Spleen (tissue), 13 donors: ENCODE measurements at places on chromosomes 6 and 20. TPM values are rescaled to one million over a fixed set of nuclear protein-coding genes. Genes with fewer than 3 reads are reported as not detected.

DNA sequence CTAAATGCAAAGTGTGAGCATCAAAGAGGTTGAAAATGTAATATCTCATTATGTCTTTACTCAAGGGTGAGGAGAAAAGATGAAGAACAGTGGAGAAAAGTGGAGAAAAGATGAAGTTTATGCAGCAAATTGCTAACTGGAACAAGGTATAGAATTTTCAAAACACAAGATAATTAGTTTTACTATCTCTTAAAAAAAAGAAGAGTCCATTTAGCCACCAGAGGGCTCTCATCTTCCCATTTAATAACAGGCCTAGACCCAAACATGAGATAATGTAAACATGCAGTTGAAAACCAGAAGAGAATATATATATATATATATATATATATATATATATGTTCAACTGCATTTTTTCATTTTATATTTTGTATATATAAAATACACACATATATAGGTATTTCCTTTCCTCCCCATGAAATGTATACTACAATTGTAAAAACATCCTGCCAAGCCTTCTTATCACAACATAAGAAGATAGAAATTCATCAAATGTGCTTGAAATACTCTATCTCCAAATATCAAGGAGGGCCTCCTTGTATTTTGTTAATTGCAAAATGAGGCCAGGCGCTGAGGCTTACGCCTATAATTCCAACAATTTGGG lies 78.4 kb downstream of the ADTRP start:
- no peaks in the 10 kb centered on the region for H3K36me3 ChIP-seq
- H3K4me1 ChIP-seq, result no peaks in the 10 kb centered on the region
- no peak overlapping the region for H3K4me3 ChIP-seq
- no peaks in the 10 kb centered on the region for H3K27me3 ChIP-seq

- H3K4me1 ChIP-seq, result no peaks in the 10 kb centered on the region
- H3K4me3 ChIP-seq, result no peak overlapping the region
- DNase-seq, result no peak
- H3K27me3 ChIP-seq, result no peaks in the 10 kb centered on the region
- no peak overlapping the region for H3K27ac ChIP-seq
- H3K36me3 ChIP-seq, result no peaks in the 10 kb centered on the region
Observed at GRCh38 chr20:58097429-58097828, 131.0 kb downstream of the ANKRD60 start.

Gene LINC00237
- not detected for total RNA-seq

DNA sequence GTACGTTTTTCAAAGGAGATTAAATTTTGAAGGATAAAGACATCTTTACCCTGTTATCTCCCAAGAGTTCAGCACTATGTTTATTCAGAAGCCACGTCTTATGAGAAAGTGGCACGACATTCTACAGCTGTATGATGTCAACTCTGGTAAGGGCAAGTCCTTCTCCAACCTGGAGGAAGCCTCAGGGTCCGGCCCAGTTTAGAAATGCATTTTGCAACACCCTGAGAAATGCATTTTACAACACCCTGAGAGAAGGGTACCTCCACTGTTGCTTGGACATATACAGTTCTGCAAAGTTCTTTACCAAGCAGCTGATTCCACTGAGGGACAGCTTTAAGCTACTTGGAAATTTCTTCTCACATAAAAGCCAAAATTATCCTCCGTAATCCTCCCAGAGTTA lies 17.5 kb downstream of the NAPB start:
- no peak overlapping the region for H3K27ac ChIP-seq
- no peaks in the 10 kb centered on the region for H3K4me1 ChIP-seq
- H3K36me3 ChIP-seq, result no peaks in the 10 kb centered on the region
- no peak for DNase-seq

Gene NKAPL
- 1.4 TPM for total RNA-seq

Gene LTB
- 183 TPM for total RNA-seq

- H3K4me3 ChIP-seq, result no peak overlapping the region
- H3K4me1 ChIP-seq, result peaks cover 10% of the 10 kb centered on the region
- no peak overlapping the region for H3K27ac ChIP-seq
- H3K36me3 ChIP-seq, result no peaks in the 10 kb centered on the region
- H3K27me3 ChIP-seq, result no peaks in the 10 kb centered on the region
Observed at GRCh38 chr6:36169023-36170007, 27.2 kb upstream of the BRPF3 start.

DNA sequence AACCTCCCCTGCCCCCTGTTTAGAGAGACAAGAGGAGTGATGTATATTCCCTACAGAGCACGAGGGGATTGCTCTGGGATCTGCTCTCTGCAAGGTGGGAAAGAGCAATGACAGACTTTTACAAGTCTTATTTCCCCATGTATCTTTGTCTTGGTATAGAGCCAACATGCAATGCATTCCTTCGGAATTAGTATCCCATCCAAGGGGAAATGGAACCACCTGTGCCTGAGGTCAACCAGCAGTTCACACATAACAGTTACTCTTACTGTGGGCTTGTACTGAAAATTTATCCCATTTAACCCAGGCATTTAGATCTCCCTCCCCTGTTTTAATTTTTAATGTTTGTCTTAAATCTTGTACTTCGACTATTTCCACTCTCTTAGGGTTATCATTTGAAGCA lies 250.4 kb downstream of the C6orf118 start:
- H3K27ac ChIP-seq, result no peak overlapping the region
- no peak for DNase-seq
- no peaks in the 10 kb centered on the region for H3K36me3 ChIP-seq
- H3K4me3 ChIP-seq, result no peak overlapping the region
- H3K27me3 ChIP-seq, result no peaks in the 10 kb centered on the region

GRCh38 chr20:23776067-23776771 lies 25.5 kb upstream of the CST1 start:
- no peaks in the 10 kb centered on the region for H3K4me1 ChIP-seq
- no peak for DNase-seq
- H3K27me3 ChIP-seq, result no peaks in the 10 kb centered on the region
- no peak overlapping the region for H3K27ac ChIP-seq
- no peak overlapping the region for H3K4me3 ChIP-seq

Gene THBS2
- 2.5 TPM for total RNA-seq

DNA sequence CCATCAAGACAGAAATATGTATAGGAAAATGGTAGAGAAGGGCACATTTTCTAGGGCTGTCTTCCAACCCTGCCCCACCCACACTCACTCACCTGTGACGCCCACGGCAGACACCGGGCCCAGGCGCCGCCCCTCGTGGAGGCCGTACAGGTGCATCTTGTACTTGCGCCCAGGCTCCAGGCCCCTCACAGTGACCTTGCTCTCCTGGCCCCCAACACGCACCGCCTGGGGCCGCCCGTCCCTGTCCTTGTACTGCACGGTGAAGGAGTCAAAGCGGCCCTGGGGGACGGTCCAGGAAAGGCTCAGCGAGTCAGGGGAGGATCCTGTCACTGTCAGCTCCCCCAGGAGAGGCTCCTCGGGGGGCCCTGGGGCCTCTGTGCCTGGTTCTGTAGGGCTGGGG lies 19.8 kb downstream of the CYP21A2 start:
- no peaks in the 10 kb centered on the region for H3K4me1 ChIP-seq
- no peak overlapping the region for H3K27ac ChIP-seq
- no peaks in the 10 kb centered on the region for H3K36me3 ChIP-seq
- H3K27me3 ChIP-seq, result no peaks in the 10 kb centered on the region
- no peak for DNase-seq
- H3K4me3 ChIP-seq, result no peak overlapping the region

Gene TP53TG5
- total RNA-seq, result not detected

DNA sequence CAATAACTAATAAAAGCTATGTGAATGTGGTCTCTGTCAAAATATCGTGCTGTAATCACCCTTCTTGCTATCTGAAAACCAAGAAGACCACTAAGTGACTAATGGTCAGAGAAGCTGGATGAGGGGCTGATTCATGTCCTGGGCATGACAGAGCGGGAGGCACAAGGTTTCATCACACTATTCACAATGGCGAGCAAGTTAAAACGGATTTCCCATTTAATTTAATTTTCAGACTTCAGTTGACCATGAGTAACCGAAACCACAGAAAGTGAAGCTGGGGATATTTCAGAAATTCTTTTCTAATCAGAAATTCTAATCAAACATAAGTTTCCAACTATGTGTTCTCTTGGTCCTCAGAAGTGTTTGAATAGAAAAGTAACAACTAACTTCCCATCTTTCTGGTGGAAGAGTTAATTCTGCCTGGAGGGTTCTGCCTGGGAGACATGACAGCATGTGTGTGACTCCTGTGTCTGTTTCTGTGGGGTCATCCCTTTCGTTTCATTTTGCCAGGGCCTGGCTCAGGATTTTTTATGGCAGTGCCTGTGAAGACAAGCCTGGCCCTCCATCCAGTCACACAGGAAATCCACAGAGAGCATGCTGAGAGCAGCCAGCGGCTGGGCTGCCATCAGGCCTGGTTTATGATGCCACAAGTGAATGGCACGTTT lies 98.9 kb downstream of the FAM120B start:
- no peaks in the 10 kb centered on the region for H3K27me3 ChIP-seq
- no peak for DNase-seq
- no peaks in the 10 kb centered on the region for H3K4me1 ChIP-seq
- H3K36me3 ChIP-seq, result peaks cover 69% of the 10 kb centered on the region

- H3K4me3 ChIP-seq, result no peak overlapping the region
- H3K27me3 ChIP-seq, result no peaks in the 10 kb centered on the region
- peak; percentile 41 for DNase-seq
- H3K27ac ChIP-seq, result no peak overlapping the region
- peaks cover 13% of the 10 kb centered on the region for H3K4me1 ChIP-seq
Observed at GRCh38 chr6:167661552-167662044, 165.1 kb upstream of the AFDN start.

DNA sequence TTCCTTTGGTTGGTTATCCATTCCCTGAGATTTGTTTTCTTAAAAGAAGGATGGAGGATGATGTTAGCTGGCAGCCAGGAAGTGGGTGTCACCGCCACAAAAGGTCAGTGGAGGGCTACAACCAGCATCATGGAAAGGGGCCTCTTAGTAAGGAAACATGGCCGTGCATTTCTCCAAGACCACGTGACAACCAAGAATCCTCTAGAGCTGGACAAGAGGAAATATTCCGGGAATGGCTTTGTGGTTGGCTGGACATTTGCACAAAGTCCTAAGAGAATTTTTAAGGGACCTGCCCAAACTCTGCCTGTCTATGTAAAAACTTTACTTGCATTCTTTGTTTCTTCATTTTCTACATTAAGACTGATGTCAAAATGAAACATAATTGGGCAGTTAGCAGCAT lies 399.9 kb upstream of the MARCKS start:
- no peaks in the 10 kb centered on the region for H3K4me1 ChIP-seq
- no peak for DNase-seq
- no peak overlapping the region for H3K27ac ChIP-seq
- no peaks in the 10 kb centered on the region for H3K27me3 ChIP-seq

Gene MANEA
- 17.2 TPM for total RNA-seq

Gene LHFPL5
- not detected for total RNA-seq

DNA sequence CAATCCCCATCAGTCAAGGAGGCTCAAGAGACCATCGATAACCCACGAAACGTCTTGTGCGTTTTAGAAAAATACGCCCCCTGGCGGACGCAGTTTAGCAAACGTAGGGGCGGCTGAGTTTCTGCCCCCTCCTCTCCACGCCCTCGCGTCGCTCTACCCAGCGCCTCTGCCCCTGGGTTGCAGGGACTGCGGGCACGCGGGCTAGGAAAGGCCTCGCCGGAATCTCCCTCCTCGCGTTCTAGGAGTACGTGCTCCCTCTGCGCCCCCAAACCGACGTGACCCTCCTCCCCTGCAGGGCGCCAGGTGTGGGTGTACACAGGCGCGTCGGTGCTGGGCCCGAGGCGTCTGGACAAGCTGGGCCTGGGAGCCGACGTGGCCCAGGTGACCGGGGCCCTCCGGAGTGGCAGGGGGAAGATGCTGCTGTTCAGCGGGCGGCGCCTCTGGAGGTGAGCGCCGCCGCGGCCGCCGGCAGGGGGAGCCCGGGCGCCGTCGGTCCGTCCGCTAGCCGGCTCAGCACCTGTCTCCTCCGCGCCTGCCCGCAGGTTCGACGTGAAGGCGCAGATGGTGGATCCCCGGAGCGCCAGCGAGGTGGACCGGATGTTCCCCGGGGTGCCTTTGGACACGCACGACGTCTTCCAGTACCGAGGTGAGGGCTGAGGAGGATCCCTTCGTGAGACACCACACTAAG lies 5.3 kb downstream of the MMP9 start:
- H3K4me3 ChIP-seq, result peak overlapping the region; percentile 40
- H3K4me1 ChIP-seq, result peaks cover 61% of the 10 kb centered on the region
- no peaks in the 10 kb centered on the region for H3K36me3 ChIP-seq
- H3K27me3 ChIP-seq, result peaks cover 14% of the 10 kb centered on the region

DNA sequence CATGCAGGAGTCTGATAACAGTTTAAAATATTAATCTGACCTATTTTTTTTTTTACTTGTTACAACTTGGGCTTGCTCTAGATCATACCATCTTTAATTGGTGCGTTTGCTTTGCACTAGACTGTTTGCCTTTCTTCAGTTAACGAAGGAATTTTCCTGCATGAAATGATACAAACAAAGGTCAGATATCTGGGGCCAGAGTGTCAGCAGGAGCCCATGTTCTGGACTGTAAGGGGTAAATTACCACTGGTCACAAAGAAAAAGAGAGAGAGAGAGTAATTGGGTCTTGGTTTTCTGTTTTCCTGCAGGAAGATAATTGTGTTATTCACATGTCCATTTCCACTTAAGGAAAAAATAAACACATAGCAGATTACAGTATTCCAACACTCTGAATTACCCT lies 399.4 kb upstream of the MARCKS start:
- no peak for DNase-seq
- no peaks in the 10 kb centered on the region for H3K4me1 ChIP-seq
- no peaks in the 10 kb centered on the region for H3K36me3 ChIP-seq
- no peaks in the 10 kb centered on the region for H3K27me3 ChIP-seq
- H3K27ac ChIP-seq, result peak overlapping the region; percentile 19

DNA sequence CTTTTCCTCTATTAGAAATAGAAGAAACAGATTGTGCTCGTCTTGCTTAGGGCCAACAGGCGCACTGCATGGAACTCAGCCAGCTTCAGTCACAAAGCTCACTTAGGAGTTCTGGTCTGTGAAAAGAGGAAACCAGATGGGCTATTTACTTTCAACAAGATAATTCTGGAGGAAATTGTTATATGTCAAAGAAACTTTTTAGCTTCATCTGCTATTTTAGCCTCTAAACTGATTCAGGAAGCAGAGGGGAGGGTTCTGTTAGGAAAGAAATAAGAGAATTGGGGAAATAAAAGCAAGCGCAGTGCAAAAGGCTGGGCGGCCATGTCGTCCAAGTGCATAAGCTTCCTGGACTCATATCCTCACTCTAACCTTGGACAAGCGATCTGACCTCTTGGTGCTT lies 21.3 kb downstream of the PRKN start:
- DNase-seq, result no peak
- H3K27ac ChIP-seq, result peak overlapping the region; percentile 55
- no peaks in the 10 kb centered on the region for H3K36me3 ChIP-seq
- no peak overlapping the region for H3K4me3 ChIP-seq
